ENCODE measurements at places on chromosomes 16 and 17. TPM values are rescaled to one million over a fixed set of nuclear protein-coding genes. Genes with fewer than 3 reads are reported as not detected.

DBNDD1 gene
- 1.0 TPM for total RNA-seq

GRCh38 chr16:82728901-82729300 lies 102.1 kb downstream of the CDH13 start:
- DNase-seq: no peak

CDH16 gene
- total RNA-seq: 12.6 TPM

GRCh38 chr17:31677681-31678080 lies 181.4 kb downstream of the COPRS start:
- DNase-seq: no peak

DNA sequence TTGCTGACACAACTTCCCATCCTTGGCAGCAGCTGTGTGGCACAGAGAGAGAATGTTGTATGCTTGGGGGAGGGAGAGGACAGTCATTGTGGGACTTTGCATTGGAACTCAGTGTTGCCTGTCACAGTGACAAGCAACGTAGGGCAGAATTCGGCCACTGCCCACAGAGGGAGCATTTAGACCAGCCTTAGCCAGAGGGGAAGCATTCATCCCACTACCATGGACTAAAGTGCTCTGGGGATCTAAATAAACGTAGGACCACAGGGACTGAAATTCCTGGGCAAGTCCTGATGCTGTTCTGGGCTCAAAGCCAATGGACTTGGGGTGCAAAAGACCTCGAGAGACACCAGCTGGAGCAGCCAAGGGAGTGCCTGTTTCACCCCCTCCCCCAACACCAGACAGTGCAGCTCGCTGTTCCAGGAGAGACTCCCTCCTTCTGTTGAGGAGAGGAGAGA lies 44.9 kb downstream of the ABCA8 start:
- peak; percentile 27 for DNase-seq

- no peak for DNase-seq
These were observed 1.6 kb downstream of the CA4 start for GRCh38 chr17:60151355-60151754.

DNA sequence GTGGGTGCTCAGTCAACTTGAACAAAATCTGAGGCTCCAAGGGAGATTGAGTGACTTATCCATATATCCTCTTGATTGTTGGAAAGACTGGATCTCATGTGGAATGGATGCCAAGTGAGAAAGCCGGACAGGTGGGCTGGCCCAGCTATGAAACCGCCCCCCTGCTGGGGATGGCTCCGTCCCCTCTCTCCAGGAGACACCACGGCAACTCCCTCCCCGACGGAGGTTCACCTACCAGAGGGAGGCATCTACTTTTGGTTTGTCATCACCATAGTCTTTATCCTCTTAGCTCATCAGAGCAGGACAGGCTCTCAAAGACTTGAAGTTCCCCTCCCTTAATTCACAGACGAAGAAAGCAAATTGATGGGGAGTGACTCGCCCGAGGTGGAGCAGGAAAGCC lies 1.8 kb upstream of the ALG1 start:
- DNase-seq: no peak

- DNase-seq: no peak
These were observed 231.1 kb downstream of the COPRS start for GRCh38 chr17:31627960-31628359.

NPW gene
- 1.5 TPM for total RNA-seq

- DNase-seq: no peak
These were observed 44.0 kb downstream of the HNF1B start for GRCh38 chr17:37700881-37701280.

DNA sequence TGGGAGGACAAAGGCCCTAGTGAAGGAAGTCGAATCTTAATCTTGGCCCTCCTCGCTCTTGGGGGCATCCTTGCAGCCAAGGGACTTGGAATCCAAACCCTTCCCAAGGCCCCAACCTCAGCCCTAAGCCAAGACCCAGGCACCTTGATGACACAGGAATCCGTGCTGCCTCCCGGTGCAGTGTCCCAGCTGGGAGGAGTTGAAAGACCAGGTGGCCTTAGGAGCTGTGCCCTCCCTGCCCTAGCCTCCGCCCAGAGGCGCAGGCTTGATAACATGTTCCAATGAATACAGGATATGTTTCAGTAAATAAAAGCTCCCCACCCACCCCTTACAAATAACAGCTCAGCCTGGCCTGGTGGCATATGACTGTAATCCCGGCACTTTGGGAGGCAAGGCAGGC lies at the start of gene CHST5:
CHST5 (minus strand) TSS at position 208 of the 400 bp plus-strand sequence. CDS start 5,724 bp downstream, outside the sequence.
- DNase-seq: no peak

DNA sequence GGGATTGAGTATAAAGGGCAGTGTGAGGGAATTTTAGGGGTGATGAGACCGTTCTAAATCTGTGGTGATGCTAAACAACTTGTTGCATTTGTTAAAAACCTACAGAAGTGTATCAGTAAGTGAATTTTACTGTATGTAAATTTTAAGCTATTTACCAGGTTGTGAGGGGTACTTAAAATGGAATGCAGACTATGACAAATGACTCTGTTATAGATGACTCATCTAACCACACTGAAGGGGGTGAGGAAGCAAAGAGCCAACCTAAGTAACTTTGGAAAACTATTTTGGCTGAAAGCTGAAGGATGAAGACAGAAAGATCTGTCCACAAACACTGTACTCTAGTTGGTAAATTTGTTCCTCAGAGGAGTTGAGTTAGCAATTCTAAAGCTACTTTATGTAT lies 5.3 kb upstream of the MKS1 start:
- DNase-seq: no peak

GRCh38 chr16:85978291-85978775 lies 79.4 kb downstream of the IRF8 start:
- no peak for DNase-seq
